Sigmoid colon (tissue), 7 donors: ENCODE measurements at places on chromosomes 11 and 22. TPM values are rescaled to one million over a fixed set of nuclear protein-coding genes. Genes with fewer than 3 reads are reported as not detected.

Gene MFRP
- polyA plus RNA-seq, result not detected

Gene DDIAS
- polyA plus RNA-seq, result 0.92 TPM

Gene C11orf65
- not detected for polyA plus RNA-seq

Gene FAM227A
- polyA plus RNA-seq, result 0.23 TPM

- no peaks in the 10 kb centered on the region for H3K4me1 ChIP-seq
- no peaks in the 10 kb centered on the region for H3K36me3 ChIP-seq
- no peaks in the 10 kb centered on the region for H3K27me3 ChIP-seq
- H3K27ac ChIP-seq, result no peak overlapping the region
- H3K4me3 ChIP-seq, result no peak overlapping the region
Observed at GRCh38 chr11:101668236-101668635, 84.4 kb upstream of the TRPC6 start.

DNA sequence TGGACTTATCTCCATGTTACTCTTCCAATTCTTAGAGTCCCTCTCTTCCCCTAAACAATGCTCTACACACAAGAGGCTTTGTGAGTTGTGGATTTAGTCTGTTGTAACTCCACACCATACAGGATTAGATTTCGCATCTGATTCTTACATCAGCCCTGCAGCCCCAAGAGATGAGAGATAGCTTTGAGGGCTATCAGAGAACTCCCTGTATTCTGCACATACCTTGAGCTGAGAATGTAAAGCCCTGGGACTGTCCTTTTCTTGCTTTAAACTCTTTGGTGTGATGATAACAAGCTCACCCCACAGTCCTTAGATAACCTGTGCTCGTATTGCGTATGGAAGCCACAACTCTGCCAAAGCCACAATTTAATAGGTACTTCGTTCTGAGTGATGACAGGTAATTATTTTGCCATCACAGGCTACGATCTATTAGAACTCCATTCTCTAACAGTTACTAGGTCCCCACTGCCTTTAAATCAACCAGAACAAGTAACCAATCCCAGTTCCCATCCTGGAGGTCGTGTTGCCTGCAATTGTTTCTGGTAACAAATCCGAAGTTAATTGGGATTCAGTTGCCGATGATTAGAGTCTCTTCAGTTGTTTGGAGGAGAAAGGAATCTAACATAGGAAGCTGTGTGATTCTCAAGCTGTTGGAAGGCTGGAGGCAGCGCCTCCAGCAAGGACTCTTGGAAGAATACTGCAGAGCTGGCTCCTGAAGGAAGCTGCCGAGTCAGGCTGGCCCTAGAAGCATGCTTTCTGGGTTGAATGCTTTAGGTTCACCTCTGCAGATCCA is 1.3 kb upstream of the PARVG start:
- H3K36me3 ChIP-seq, result no peaks in the 10 kb centered on the region
- DNase-seq, result no peak
- H3K4me3 ChIP-seq, result no peak overlapping the region
- H3K27ac ChIP-seq, result no peak overlapping the region
- no peaks in the 10 kb centered on the region for H3K27me3 ChIP-seq

DNA sequence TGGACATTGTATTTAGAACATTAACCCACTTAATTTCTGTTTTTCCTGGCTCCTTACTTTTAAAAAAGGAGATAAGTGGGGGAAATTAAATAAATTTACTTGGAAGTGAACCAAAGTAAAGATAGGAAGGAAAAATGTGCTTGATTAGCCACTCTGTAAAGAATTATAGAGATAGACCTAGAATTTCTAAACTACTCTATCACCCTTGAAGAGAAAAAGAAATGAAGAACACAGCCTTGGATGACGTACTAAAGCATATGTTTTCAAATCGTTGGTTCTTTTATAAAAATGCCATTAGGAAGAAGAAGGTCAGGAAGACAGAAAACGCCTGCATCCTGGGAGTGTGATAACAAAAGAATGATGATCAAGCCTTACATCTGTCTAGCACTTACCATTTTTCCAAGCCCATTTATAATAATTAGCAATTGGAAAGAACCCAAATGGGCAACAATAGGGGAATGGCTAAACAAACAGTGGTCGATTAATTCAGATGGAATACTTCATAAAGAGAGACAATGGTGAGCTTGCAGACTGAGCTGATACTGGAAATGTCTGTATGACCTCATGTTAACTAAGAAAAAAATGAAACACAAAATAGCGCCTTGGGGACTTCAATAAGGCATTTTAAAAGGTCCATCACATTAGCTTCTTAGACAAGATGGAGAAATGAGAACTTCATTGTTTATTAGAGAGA is 81.0 kb upstream of the LRRC55 start:
- no peaks in the 10 kb centered on the region for H3K36me3 ChIP-seq
- H3K4me3 ChIP-seq, result no peak overlapping the region
- no peak for DNase-seq
- H3K4me1 ChIP-seq, result no peaks in the 10 kb centered on the region

DNA sequence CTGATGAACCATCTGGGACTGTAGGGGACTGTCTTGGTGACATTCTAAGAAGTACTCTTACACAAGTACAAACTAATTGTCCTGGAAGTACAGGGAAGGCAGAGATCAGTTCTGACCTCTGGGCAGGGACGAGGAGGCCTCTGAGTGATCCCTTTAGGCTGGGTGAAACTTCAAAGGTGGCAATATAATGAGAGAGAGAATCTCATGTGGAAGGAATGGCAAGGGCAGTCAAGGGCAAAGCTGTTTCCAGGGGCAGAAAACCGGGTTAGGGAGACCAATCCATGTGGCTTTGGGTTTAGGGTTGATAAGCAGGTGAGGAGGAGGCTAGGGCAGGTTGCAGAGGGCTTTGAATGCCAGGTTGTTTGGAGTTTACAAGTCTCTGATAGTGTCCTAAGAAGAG is 21.3 kb upstream of the MYH9 start:
- no peaks in the 10 kb centered on the region for H3K27me3 ChIP-seq
- H3K4me1 ChIP-seq, result no peaks in the 10 kb centered on the region
- H3K4me3 ChIP-seq, result no peak overlapping the region

- no peaks in the 10 kb centered on the region for H3K36me3 ChIP-seq
- no peak overlapping the region for H3K4me3 ChIP-seq
- H3K27ac ChIP-seq, result no peak overlapping the region
- DNase-seq, result peak; percentile 84
Observed at GRCh38 chr11:112655371-112655770, 305.8 kb upstream of the NCAM1 start.
